Stimulated activated naive CD8-positive, alpha-beta T cell treated with anti-CD3 and anti-CD28 coated beads, Interleukin-15, amount 100 ng/mL, for 72 hours (primary cell): ENCODE measurements at places on chromosomes 7 and 10.

- no peak for DNase-seq
Observed at GRCh38 chr7:132636581-132636980, 60.3 kb upstream of the PLXNA4 start.

DNA sequence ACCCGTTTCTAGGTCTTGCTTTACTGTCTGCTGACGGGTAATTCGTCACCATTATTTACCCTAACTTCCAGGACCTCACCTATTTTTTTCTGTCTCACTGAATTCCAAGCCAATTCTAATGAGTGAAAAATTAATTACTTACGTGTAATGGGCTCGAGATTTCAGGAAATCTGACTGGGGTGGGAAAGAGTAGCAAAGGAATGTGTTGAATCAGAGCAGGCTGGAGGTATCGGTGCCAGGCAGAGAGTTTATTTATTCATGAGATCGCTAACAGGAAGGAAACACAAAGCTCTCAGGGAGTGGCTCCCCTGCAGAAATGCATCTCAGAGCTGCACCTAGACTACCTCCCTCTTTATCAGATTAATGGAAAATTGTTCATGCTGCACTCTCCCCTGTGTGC is 4.0 kb upstream of the DIP2C start:
- no peak for DNase-seq

- DNase-seq, result no peak
Observed at GRCh38 chr7:50216626-50217025, 87.9 kb upstream of the IKZF1 start.

DNA sequence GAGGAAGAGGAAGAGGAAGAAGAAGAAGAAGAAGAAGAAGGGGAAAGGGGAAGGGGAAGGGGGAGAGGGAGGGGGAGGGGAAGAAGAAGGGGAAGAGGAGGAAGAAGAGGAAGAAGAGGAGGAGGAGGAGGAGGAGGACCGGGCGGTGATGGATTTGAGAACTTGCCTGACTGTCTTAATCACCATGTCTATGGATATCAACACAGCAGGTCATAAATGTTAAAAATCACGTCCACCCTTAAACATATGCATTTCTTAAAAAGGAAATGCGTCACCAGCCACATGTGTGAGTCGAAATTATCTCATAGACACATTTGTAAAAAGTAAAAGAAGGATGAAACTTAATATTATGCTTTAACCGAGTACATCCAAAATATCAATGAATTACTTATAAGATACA is 42.1 kb upstream of the INSIG1 start:
- DNase-seq, result no peak

GRCh38 chr10:122746408-122746807 is 46.8 kb upstream of the C10orf120 start:
- no peak for DNase-seq

GRCh38 chr7:36281945-36282717 is 107.5 kb upstream of the ANLN start:
- DNase-seq, result no peak

DNA sequence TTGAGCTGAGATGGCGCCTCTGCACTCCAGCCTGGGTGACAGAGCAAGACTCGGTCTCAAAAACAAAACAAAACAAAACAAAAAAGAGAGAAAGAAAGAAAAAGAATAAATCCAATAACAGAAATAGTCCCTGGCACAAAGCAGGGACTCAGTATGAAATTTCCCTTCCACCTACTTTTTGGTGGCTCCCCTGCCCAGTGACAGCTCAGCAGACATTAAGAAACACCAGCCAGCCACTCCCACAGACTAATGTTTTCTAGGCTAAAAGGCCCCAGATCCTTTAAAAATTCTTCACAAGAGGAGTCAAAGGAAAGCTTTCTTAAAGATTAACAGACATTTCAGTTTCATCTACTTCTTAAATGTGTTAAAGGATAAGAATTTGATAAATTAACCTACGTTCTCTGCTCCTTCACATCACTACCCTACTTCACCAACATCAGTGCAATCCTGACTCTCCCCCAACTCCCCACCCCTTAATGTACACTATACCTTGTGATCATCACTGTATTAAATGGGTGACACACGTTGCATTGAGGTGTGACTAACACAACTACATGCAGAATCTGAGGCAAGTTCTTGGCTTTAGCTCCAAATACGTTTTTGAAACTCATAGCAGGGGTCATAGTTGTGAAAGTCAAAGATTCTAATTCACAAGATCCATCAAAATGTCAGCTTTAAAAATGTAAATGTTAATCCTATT is 114.5 kb upstream of the CAV2 start:
- no peak for DNase-seq

GRCh38 chr7:135938563-135938962 is 38.6 kb downstream of the MTPN start:
- no peak for DNase-seq

DNA sequence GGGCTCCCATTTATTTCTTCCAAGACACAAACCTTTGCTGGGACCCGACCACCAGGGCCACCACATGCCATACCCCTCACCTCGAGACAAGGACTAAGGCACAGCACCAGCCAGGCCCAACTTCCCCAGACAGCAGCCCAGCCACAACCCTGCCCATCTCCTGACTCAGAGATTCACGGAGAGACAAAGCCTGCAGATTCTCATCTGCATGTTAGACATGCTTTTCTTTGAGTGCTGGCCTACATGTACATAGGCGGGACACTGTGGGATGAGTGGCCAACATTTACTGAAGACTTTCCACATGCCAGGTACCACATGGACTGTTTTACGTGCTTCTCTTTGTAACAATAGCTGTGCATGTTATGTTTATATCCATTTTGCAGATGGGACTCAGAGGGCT is 221.3 kb upstream of the ZMIZ1 start:
- DNase-seq, result no peak

DNA sequence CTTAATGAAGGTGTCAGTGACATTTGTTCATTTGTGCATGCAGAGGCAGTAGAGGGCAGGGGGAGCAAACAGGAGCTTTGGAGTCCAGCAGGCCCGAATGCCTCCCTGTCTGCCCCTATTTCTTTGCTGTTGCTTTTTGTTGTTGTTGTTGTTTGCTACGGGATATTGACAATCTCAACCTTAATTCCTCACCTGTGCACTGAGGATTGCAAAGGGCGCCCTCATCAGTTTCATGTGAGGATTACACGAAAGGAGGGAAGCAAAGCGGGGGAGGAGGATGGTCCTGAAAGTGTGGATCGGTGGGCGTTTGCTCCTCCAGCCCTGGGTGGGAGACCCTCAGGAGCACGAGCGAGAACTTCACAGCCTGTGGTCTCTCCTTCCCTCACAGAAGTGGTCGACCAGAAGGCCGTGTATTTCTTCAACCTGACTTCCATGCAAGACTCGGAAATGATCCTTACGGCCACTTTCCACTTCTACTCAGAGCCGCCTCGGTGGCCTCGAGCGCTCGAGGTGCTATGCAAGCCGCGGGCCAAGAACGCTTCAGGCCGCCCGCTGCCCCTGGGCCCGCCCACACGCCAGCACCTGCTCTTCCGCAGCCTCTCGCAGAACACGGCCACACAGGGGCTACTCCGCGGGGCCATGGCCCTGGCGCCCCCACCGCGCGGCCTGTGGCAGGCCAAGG is 9.6 kb downstream of the GDF10 start:
- no peak for DNase-seq

DNA sequence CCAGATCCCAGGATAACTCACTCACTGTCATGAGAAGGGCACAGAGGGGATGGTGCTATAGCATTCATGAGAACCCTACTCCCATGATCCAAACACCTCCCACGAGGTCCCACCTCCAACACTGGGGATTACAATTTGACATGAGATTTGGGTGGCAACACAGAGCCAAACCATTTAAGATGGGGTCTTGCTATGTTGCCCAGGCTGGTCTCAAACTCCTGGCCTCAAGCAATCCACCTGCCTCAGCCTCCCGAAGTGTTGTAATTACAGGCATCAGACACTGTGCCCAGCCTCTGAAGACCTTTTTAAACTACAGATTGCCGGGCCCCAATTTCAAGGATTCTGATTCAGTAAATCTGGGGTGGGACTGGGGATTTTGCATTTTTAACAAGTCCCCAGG is 98.5 kb downstream of the BAMBI start:
- DNase-seq, result no peak

DNA sequence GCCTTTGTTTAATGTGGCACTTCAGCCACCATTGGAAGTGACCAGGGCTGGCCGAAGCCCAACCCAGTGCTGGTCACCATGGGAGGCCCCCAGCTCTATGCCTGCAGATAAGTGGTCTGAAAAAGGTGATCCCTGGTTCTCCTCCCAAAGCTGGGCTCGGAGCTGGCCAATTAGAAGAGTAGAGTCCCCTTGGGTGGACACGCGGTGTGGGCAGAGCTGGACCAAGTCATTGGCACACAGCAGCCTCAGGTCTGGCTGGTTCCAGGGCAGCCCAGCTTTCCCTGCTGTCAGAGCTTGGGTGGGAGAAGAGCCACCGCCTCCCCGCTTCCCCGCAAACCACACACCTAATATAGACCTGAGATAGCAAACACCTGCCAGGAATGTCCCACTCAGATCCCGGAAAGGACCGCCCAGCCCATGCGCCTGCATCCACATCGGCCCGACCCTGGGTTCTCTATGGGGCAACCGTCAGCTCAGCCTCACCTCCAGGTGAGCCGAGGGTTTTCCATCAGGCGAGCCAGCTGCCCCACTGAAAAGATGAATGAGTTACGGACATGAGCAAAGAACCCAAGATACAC is 84.3 kb downstream of the TCERG1L start:
- DNase-seq, result no peak

DNA sequence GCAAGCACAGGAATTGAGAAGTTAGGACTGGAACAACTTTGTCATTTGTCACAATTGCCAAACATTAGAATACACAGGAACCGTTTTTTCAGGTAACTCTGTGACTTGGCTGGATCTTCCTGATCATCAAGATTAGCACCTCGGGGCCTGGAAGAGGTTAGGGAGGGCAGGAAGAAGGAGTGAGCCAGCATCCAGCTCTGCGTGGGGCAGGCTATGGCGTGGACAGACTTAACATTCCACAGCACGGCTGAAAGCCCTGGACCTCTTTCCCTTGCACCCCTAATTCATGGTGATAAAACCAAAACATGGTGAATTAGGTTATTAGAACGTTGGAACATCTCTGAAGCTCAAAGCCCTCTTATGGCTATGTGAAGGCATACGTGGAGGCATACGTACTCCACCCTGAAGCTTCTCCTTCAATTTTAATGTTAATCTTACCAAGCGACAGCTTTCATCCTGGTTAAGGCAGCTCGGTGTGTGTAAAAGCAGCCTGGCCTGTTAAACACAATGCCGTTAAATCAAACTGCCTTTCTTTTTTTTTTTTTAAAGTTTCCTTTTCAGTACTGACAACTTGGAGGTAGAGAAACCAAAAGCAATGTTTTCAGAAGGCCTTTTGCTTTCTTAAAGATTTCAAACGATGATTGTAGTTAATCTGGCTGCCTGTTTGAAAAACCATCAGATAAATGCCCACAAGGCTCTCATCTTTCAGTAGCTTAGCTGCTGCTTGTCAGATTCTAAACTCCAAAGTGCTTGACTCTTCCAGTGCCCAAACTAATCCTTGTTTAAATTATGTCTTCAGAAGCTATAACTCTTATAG is 4.5 kb downstream of the GRK5 start:
- DNase-seq, result no peak

DNA sequence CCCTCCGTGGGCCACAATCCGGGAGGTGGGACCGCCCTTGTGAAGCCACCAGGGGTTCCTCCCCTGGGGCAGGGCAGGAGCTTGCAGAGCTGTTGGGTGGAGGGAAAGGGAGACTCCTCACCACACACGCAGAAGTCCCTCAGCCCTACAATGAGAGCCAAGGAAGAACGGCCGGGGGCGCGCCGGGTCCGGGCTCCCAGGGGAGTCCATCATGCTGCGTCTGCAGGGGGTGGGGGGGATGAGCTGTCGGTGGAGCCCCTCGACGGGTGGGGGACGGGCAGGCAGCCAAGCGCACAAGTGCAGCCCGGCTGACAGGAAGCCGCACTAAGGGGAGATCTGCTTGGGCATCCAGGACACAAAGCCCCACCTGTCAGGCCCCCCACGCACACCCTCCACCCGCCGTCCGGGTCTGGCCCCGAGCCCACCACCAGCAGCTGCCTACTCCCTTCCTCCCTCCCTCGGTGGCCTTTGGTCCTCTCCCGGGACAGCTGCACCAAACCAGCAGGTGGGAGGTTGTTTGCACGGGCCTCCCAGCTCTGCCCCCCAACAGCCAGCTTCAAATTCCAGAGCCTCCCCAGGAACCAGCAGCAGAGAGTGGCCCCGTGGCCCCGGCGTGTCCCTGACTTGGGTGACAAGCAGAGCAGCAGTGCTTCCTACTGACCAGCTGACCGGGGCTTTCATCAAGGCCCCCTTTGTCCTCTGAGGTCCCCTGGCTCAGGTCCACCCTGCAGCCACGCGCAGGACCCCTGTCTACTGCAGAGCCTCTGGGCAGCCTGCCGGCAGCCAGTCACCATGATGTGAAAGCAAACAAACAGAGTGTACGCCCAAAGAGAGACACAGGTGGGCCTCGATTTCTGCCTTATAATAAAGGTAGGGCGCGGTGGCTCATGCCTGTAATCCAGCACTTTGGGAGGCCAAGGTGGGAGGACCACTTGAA is 50.3 kb downstream of the HIP1 start:
- DNase-seq, result no peak

- DNase-seq, result no peak
Observed at GRCh38 chr7:101108330-101108857, 18.5 kb upstream of the SERPINE1 start.

DNA sequence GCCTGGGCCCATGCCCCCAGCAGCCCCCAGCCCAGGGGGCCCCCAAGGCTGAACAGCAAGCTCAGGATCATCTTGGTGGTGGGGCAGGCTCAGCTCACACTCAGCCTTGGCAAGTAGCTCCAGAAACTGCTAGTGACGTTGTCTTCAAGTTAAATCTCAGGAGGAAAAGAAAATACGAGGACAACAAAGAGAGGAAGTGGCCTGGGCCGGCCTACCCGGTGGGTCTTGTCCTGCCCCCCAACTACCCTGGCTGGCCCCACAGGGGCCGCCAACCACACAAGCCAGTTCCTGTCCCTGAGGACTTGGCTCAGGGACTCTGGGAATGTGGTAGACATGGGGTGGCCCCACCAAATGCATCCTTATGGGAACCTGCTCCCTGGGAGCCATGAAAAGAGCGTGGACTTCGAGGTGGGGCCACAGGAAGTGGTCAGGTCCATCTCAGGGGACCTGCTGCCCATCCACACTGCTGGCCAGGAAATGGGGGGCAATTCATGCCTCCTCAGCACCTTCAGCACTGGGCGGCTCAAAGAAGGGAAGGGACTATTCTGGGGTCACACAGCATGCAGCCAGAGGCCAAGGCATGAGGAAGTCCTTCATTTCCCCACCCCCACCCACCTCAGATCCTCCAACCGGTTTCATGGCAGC is at the start of gene MMRN2:
MMRN2 (minus strand) TSS at position 145 of the 645 bp plus-strand sequence; CDS start at position 71, 74 bp downstream.
- DNase-seq, result no peak

- DNase-seq, result no peak
Observed at GRCh38 chr7:49773218-49773935, at the start of gene VWC2. Gene VWC2 (plus strand): TSS chr7:49773638. CDS start chr7:49775436, 1,798 bp downstream.
